ENCODE measurements at places on chromosomes 4 and X.
A peak's percentile ranks its signal among the peaks of the same experiment; 100 is the strongest.

- no peak for DNase-seq
Observed at GRCh38 chr4:140750470-140750869, 5.7 kb downstream of the TBC1D9 start.

GRCh38 chr4:4344915-4345527, 41.9 kb upstream of the NSG1 start:
- DNase-seq = no peak

GRCh38 chr4:7358100-7358735, 76.5 kb downstream of the PSAPL1 start:
- no peak for DNase-seq

DNA sequence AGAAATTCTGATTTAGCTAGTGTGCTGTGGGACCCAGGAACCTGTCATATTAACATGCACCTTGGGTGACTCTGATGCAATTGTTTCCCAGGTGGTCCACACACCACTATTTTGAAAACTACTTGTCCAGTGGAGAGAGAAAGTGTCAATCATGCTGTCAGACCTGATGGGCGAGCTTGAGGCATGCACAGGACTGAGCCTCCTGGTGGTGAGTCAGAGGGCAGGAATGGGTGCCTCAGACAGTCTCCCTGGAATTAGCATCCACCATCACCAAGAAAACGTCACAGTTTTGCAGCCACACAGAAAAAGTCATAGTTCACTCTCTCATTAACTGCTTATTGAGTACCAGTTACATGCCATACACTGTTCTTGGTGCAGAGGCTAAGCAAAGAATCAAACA, 181.8 kb upstream of the MAOA start:
- no peak for DNase-seq

GRCh38 chrX:12241026-12241425, 102.8 kb downstream of the FRMPD4 start:
- no peak for DNase-seq

GRCh38 chr4:56318555-56318954, 68.7 kb downstream of the AASDH start:
- DNase-seq = no peak

DNA sequence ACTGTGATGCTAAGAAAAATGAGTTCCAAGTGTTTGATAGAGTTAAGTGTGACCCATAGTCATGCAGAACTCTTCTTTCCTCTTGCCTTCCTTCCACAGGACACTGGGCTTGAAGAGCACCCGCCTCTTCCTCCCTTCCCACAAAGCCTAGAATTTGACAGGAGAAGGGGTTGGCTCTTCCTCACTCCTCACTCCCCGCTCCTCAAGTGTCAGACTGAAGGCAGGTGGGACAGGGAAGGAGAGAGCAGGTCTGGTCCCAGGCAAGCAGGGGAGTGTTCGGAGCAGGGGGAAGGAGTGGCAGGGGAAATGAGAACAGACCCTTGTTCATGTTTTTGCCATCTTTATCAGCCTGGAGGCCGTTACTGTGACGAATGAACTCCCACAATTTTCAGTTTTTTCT, 10.7 kb downstream of the MAGED2 start:
- DNase-seq = no peak

DNA sequence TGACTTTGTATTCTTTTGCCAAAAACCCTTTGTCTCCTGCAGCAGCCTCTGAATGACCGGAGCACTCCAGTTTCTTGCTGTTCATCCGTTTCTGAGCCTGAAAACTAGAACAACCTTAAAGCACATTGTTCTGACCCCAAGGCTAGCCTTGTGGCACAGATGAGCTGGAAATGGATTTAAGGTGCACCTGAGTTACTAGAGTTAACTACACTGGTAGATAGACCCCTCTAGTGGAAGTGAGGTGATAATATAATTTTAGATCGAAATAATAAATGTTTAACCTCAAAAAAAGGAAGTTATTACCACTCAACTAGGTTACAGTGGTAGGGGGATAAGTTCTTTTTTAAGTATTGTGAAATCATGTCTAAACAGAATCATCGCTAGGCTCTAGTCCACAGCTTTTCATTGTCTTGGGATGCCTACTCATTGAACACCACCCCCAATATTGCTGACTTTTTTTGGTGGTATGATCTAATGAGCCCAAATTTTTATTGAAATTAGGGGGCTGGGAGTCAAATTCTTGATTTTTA, 2.7 kb downstream of the PLS3 start:
- no peak for DNase-seq

DNA sequence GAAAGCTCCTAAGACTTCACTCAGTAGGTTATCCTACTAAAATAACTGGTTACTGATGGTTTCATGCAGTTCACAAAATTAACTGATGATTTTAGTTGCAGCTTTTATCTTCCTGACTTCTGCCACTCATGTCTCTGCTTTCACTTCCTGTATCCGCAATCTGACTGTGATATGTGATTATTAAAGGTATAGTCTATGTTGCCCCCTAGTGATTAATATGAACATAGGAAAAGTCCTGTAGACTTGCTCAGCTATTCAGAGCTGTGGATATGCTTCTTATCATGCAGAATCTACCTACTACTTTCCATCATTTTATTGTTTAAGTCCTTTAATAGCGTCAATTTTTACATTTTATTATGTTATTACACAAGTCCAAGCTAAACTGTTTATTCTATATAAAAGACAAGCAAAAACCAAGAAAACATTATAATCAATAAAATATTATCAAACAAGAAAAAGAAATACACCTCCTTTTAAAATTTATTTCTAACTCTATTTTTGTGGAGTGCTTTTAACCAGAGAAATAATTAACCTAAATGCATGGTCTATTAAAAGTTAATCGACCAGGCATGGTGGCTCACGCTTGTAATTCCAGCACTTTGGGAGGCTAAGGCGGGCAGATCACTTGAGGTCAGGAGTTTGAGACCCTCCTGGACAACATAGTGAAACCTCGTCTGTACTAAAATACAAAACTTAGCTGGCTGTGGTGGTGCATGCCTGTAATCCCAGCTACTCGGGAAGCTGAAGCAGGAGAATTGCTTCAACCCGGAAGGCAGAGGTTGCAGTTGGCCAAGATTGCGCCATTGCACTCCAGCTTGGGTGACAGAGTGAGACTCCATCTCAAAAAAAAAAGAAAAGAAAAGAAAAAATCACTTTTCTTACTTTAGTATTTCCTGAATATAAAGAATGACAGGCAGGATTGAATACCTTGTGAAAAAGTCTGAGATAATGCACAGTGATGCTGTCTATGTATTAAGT, 40.4 kb upstream of the TLR2 start:
- DNase-seq = peak; percentile 29

DNA sequence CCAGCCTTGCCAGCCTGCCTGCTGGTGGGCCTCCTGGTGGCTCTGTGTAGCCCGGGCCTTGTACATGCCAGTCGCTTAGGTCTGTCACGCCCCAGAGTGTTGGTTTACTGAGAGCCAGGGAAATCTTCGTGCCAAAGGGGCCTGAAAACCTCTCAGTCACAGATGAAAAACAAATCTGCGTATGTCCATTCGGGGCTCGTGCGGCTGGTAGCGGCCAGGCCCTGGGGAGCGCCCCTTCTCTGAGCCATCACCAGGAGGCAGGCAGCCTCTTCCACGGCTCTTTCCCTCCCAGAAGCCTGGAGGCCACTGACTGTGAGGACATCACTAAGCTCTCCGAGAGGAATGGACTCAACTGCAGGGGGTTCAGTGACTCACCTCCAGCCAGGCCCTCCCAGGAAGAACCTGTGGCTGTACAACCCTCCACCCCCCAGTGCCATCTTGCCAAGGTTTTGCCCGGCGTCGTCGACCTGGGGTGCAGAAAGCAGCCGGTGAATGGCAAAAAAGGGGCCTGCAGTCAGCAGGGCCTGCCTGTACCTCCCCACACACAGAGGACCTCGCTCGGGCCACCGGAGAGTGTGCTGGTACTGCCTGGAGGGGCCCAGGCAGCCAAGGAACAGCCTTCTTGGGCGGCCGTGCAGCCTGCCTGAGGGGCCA, 162.2 kb downstream of the BCOR start:
- no peak for DNase-seq

DNA sequence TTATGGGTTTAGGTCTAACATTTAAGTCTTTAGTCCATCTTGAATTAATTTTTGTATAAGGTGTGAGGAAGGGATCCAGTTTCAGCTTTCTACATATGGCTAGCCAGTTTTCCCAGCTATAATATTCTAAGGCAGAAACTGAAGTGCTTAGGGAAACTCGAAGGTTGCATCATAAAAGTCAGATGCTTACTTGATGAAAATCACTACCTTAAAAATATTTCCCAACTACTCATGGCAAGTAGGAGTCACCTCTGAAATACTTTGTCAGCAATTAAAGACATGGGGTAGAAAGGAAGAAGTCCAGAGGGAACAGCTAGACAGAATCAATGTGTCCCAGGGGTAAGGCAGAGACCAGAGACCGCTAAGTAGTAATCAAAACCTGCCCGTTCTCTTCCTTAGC, 6.3 kb upstream of the AP1S2 start:
- DNase-seq = no peak

- DNase-seq = no peak
Observed at GRCh38 chr4:6855692-6856297, 53.8 kb upstream of the TBC1D14 start.

- no peak for DNase-seq
Observed at GRCh38 chrX:48569958-48570357, 4.3 kb upstream of the RBM3 start.

GRCh38 chr4:152106113-152106763, 345.4 kb upstream of the GATB start:
- no peak for DNase-seq

- no peak for DNase-seq
Observed at GRCh38 chr4:7985891-7986441, 46.3 kb upstream of the AFAP1 start.

GRCh38 chr4:121212806-121213205, 48.7 kb upstream of the TNIP3 start:
- DNase-seq = no peak

DNA sequence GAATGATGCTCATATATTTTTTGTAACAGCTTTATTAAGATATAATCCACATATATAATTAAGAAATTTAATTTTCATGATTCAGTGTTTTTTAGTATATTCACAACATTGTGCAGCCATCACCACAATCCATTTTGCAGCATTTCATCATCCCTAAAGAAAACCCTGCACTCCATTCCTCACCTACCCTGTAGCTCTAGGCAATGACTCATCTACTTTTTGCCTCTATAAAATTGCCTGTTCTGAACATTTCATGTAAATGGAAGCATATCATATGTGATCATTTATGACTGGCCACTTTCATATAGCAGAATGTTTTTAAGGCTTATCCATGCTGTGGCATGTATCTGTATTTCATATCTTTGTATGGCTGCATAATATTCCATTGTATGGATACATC, 339.9 kb downstream of the MAPK10 start:
- DNase-seq = no peak

- DNase-seq = no peak
Observed at GRCh38 chrX:103488332-103488731, 31.0 kb downstream of the RAB40A start.

- DNase-seq = no peak
Observed at GRCh38 chrX:15816886-15817285, 26.6 kb downstream of the ZRSR2 start.

DNA sequence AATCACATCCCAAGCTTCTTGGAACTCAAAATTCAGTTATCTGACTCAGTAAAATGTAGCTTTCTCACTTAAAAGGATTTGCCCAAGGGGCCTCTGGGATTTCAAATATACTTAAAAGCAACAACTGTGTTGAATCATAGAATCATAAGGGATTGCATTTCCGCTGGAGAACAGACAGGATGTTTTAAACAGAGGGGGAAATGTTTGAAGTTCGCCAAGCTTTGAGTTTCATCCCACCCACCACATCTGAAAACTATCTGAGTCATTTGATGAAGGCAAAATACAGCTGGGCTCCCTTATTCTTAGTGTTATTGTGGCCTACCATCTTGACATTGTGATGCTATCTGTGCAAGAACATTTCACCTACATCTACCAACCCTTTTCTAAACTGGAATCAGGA, 73.5 kb downstream of the PPP1R2C start:
- no peak for DNase-seq

Data from NCI-H1417 treated with DMSO at 0.1 percent for 48 hours (cell line).